ENCODE measurements at places on chromosomes 11 and 22. TPM values are rescaled to one million over a fixed set of nuclear protein-coding genes. Genes with fewer than 3 reads are reported as not detected.

Gene NFAM1
- 0.16 TPM for total RNA-seq

Gene MICALL1
- total RNA-seq = 25.8 TPM

Gene KRTAP5-2
- total RNA-seq = not detected

Gene BTBD18
- not detected for total RNA-seq

Gene OR8D4
- total RNA-seq = not detected

Gene CSNK2A3
- total RNA-seq = 2.6 TPM

Gene LUZP2
- total RNA-seq = not detected

Gene OR4D5
- not detected for total RNA-seq

DNA sequence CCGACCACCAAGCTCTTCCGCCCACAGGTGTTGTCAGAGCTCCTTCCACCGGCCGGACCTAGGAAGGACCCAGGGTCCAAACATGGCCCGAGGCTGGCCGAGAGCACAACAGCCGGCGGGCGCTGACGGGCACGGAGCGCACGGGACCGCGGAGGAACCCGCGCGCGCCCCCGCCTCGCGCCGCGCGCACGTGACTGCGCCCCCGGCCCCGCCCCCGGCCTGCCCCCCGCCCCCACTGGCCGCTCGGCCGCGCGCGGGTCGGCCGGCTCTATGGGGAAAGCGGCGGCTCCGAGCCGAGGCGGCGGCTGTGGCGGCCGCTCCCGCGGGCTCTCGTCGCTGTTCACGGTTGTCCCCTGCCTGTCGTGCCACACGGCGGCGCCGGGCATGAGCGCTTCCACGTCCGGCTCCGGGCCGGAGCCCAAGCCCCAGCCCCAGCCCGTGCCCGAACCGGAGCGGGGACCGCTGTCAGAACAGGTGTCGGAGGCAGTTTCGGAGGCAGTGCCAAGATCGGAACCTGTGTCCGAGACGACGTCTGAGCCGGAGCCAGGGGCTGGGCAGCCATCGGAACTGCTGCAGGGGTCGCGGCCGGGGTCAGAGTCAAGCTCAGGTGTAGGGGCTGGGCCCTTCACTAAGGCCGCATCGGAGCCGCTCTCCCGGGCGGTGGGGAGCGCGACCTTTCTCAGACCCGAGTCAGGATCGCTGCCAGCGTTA lies at the start of gene OSBP2:
OSBP2 (plus strand) TSS at position 235 of the 711 bp plus-strand sequence; CDS start at position 271, 36 bp downstream.
- no peaks in the 10 kb centered on the region for H3K4me1 ChIP-seq
- DNase-seq = peak; percentile 16
- peak within 1 kb of the TSS; percentile 69 for H3K4me3 ChIP-seq
- no peaks in the 10 kb centered on the region for H3K27me3 ChIP-seq
- no peaks in the 10 kb centered on the region for H3K36me3 ChIP-seq

DNA sequence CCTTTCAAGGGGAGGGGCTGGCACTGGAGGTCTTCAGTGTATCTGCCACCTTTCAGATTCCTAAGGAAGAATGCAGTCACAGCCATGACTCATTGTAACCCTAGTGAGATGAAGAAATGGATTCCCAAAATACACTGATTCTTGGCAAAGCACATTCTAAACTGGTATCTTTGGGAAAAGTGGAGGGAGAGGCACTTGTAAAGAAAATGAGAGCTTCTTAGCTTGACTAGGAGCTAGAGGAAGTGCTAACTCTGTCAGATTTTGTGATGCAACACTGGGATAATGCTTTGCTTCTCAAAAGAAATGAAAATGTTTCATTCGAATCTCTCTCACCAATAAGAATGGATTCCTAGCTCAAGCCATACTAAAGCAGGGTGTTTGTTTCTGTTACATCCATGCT lies 14.3 kb downstream of the NRIP3 start:
- no peaks in the 10 kb centered on the region for H3K4me1 ChIP-seq
- no peaks in the 10 kb centered on the region for H3K36me3 ChIP-seq
- H3K27ac ChIP-seq = no peak overlapping the region
- no peaks in the 10 kb centered on the region for H3K27me3 ChIP-seq

- no peaks in the 10 kb centered on the region for H3K36me3 ChIP-seq
- H3K27ac ChIP-seq = no peak overlapping the region
- peaks cover 10% of the 10 kb centered on the region for H3K4me1 ChIP-seq
Observed at GRCh38 chr11:1655168-1656060, 25.8 kb downstream of the KRTAP5-5 start.

- DNase-seq = no peak
- peak overlapping the region; percentile 93 for H3K4me3 ChIP-seq
- H3K27me3 ChIP-seq = no peaks in the 10 kb centered on the region
- H3K27ac ChIP-seq = peak overlapping the region; percentile 80
Observed at GRCh38 chr22:29765905-29766631, 739 bp downstream of the ZMAT5 start.

DNA sequence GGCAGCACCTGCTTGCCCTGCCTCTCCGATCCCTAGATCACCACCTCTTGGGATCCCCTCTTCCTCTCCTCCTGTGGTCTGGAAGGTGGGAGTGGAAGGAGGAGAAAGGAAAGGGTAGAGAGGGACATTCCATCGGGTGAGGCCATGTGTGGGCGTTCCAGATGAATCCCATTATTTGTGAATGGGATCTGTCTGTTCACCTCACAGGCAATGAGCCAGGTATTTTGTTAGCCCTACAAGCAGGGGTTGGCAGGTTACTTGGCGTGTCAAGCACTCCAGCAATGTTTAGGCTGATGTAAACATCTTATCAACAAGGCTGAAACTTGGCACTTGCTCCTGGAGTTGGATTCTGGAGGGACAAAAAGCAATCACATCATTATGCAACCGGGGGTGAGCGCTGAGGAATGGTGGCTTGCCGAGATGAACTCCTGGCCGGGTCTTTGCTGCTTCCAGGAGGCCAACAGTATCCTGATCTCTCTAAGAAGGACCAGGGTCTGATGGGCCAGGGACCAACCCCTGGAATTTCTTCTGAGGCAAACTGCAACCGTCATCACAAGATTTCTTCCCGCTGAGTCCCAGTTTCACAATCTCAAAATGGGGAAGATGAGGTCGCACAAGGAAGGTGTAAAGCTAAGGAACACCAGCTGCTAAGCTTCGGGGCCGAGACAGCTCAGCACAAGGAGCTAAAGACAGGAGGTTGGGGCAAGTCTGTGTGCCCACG lies 7.8 kb downstream of the ADAMTS8 start:
- peaks cover 21% of the 10 kb centered on the region for H3K27me3 ChIP-seq
- no peak overlapping the region for H3K27ac ChIP-seq
- no peak for DNase-seq
- H3K4me1 ChIP-seq = no peaks in the 10 kb centered on the region

DNA sequence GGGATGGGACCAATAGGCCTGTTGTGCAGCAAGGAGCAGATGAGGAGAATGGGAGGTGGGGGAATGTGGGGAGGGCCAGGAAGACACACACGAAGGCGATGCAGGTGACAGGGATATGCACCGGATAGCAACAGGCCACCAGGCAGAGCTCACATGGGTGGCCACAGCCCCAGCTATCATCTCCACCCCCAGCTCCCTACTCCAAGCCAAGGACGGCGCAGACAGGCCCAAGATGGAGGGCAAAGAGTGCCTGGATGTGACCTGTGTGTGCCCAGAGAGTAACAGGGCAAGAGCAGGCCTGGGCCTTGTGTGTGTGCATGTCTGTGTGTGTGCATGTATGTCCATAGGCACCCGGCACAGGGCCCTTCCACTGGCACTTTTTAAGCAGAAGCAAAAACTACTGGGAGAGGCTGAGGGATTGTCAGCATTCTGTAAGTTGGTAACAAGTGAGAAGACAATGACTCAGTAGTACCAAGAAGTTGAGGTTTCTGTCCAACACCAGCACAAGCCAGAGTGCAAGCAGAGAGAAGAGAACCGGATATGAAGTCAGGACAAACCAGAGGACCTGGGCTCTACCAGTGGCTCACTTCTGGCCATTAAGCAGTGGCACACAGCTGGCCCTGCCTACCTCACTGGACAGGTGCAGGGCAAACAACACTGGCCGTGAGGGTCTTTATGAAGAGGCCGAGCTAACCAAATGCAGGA lies 36.4 kb downstream of the NRXN2 start:
- no peaks in the 10 kb centered on the region for H3K36me3 ChIP-seq
- no peak overlapping the region for H3K4me3 ChIP-seq
- peaks cover 9% of the 10 kb centered on the region for H3K4me1 ChIP-seq
- no peak for DNase-seq
- H3K27ac ChIP-seq = no peak overlapping the region

DNA sequence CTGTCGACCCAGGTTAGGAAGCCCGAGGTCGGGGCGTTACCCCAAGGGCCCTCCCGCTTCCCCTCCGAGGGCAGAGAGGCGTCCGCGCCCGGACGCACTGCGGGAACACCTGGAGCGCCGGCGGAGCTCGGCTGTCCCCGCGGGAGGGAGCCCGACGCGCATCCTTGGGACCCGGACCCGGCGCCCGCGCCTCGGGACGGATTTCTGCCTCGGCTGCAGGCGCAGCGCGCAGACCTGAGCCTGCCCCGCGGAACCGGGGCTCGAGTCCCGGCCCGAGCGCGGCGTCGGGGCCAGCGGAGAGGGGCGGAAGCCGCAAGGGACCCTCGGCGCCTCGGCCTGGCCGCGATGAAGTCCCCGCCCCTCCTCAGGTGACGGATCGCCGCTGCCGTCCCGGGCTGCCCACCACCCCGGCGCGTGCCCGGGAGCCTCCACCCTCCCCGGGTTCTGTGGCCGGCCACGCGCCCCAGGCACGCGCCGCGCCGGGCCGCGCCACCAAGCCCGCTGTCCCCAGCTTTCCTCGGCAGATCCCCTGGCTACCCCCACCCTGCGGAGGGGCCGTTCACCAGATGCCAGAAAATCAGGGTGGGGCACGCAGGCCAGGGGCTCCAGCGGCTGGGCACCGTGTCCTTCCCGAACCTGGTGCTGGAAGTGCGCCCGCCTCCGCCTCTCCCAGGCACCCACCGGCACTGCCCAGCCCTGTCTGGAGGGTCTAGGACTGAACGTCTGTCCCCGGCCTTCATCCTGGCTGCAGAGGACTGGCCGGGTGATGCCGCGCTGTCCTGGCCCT lies 410 bp downstream of the GLB1L3 start:
- H3K27me3 ChIP-seq = no peaks in the 10 kb centered on the region
- no peak overlapping the region for H3K27ac ChIP-seq
- no peak for DNase-seq
- H3K4me3 ChIP-seq = peak overlapping the region; percentile 83

DNA sequence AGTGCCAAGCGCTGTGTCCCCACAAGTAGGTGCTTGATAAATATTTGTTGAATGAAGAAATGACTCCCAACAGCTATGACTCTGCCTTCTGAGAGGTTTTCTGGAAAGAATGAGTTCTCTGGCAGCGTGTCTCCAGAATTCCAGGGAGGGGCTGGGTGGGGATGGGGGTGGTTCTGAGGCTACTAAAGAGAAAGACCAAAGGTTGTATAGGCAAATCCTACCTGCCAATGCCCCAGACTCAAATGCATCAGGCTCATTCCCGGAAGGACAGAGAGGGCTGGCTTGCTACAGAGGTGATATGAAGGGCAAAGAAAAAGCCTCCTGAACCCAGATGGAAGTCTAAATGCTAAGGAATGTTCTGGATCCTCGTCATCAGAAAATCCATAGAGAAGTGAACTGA lies 1.9 kb downstream of the DUSP18 start:
- H3K27ac ChIP-seq = no peak overlapping the region
- no peaks in the 10 kb centered on the region for H3K36me3 ChIP-seq
- H3K27me3 ChIP-seq = no peaks in the 10 kb centered on the region

GRCh38 chr11:8814923-8815240 lies 96.1 kb upstream of the AKIP1 start:
- H3K27me3 ChIP-seq = no peaks in the 10 kb centered on the region
- H3K36me3 ChIP-seq = no peaks in the 10 kb centered on the region
- H3K27ac ChIP-seq = no peak overlapping the region
- no peak for DNase-seq
- peaks cover 5% of the 10 kb centered on the region for H3K4me1 ChIP-seq

GRCh38 chr11:112513417-112513816 lies 252.8 kb upstream of the PLET1 start:
- H3K36me3 ChIP-seq = no peaks in the 10 kb centered on the region
- no peaks in the 10 kb centered on the region for H3K4me1 ChIP-seq
- no peak for DNase-seq
- H3K27ac ChIP-seq = no peak overlapping the region
- no peaks in the 10 kb centered on the region for H3K27me3 ChIP-seq
- no peak overlapping the region for H3K4me3 ChIP-seq

- no peak for DNase-seq
- H3K4me3 ChIP-seq = no peak overlapping the region
- no peak overlapping the region for H3K27ac ChIP-seq
- no peaks in the 10 kb centered on the region for H3K27me3 ChIP-seq
- H3K36me3 ChIP-seq = peaks cover 12% of the 10 kb centered on the region
- peaks cover 17% of the 10 kb centered on the region for H3K4me1 ChIP-seq
Observed at GRCh38 chr11:27501100-27501499, 5.5 kb downstream of the LIN7C start.

DNA sequence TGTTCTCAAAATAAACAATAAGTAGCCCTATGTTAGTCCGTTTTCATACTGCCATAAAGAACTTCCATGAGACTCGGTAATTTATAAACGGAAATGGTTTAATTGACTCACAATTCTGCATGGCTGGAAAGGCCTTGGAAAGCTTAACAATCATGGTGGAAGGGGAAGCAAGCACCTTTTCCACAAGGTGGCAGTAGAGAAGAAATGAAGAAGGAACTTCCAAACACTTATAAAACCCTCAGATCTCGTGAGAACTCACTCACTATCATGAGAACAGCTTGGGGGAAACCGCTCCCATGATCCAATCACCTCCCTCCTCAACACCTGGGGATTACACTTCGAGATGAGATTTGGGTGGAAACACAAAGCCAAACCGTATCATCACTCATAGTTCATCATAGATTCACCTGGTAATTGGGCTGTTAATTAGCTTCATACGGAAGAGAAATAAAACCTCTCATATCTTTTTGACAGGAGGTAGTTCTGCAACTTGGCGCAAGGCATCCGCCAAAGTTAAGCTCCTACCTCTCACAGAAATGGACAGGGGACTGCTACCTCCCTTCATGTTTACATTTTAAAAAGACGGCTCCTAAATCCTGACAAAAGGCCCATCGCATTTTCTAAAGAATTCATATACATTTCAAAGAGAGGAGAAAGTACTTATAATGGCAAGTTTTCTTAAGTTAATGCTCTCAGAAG lies 49.0 kb downstream of the MUC15 start:
- no peaks in the 10 kb centered on the region for H3K4me1 ChIP-seq
- DNase-seq = no peak
- no peak overlapping the region for H3K4me3 ChIP-seq
- no peak overlapping the region for H3K27ac ChIP-seq

GRCh38 chr11:57248780-57249383 lies 11.8 kb upstream of the APLNR start:
- H3K4me1 ChIP-seq = no peaks in the 10 kb centered on the region
- H3K27ac ChIP-seq = no peak overlapping the region
- no peak for DNase-seq
- H3K27me3 ChIP-seq = no peaks in the 10 kb centered on the region
- no peaks in the 10 kb centered on the region for H3K36me3 ChIP-seq
